ENCODE measurements at places on chromosomes 13 and 19.

GRCh38 chr19:1513499-1514294 lies 878 bp upstream of the ADAMTSL5 start:
- peak; percentile 44 for DNase-seq

DNA sequence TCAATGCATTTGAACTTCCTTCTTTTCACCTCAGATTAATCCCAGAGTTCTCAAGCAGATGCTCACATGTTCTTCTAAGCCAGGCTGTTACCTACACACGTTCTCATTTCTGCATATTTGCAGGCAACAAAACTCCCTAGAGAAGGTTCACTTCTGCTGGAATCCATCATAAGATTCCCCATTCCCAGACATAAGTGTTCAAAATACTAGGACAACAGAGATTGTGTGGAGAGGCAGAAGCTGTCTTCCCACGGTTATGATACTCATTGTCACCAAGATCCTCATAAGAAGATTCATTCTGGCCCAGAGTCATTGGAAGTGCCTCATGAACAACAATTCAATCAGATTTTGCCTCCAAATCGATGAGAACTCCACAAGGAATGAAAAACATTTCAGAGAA lies 931.6 kb upstream of the MIR17HG start:
- no peak for DNase-seq

- no peak for DNase-seq
Observed at GRCh38 chr13:111475488-111475887, 155.0 kb downstream of the TEX29 start.

GRCh38 chr13:31849206-31849605 lies 109.9 kb downstream of the RXFP2 start:
- no peak for DNase-seq

DNA sequence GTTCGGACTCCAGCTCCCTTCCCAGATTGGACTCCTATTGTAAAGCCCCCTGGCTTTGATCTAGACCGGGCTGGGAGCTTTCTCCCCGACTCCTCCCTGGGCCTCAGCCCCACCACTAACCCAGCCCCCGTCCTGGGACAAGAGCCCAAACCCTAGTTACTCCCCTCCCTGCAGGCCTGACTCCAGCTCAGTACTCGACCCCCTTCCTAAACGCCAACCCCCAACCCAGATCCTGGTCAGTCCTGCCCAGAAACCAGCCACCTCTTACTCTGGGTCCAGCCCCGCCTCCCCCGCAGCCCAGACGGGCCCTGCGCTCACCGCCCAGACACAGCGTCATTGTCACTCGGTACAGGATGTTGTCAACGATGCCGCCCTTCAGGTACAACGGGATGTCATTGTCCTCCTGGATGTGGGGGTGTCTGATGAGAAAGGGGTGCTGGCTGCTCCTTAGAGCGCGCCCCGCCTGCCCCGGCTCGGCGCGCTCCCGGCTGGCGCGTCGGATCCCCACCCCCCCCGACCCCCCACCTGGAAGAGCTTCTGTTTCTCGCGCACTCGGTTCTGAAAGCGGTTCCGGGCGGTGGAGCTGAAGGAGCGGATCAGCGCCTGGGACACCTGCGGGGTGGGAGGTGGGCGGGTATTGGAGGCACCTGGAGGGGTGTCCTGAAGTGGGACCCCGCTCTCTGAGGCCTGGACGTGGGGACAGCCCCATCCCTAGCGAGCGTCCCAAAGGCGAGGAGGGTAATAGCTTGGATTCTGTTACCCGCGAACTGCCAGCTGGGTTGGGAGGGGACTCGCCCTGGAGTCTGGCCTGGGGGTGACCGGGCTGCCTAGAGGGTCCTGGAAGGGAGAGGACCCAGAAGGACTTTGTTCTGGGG lies 866 bp downstream of the COX7A1 start:
- no peak for DNase-seq

- DNase-seq = no peak
Observed at GRCh38 chr19:42271861-42272534, 2.9 kb downstream of the CIC start.

DNA sequence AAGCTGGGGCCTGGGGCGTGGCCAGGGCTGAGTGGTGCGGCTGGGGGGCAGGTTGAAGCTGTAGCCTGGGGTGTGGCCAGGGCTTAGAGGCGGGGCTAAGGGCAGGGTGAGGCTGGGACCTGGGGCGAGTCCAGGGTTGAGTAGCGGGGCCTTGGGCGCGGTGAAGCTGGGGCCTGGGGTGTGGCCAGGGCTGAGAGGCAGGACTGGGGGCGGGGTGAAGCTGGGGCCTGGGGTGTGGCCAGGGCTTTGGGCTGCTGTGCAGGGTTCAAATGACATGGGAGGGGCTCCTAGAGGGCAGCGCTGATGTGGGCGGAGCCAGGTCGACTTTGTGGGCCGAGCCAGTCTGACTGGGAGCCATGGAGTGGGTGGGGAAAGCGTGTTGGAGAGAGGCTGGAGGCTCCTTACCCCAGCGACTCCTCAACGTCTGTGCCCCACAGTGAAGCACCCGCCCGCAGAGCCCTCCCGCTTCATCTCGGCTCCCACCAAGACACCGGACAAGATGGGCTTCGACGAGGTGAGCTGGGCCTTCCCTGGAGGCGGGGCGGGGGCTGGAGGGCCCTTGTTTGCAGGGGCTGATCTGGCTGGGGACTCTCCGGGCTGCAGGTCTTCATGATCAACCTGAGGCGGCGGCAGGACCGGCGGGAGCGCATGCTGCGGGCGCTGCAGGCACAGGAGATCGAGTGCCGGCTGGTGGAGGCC lies 21.5 kb downstream of the COLGALT1 start:
- DNase-seq = peak; percentile 33

DNA sequence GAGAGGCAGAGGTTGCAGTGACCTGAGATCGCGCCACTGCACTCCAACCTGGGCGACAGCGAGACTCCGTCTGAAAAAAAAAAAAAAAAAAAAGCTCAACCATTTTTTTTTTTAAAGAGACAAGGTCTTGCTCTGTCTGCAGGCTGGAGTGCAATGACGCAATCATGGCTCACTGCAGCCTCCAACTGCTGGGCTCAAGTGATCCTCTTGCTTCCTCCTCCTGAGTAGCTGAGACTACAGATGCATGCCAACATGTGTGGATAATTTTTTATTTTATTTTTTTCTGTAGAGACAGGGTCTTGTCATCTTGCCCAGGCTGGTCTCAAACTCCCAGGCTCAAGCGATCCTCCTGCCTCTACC lies 10.3 kb downstream of the EHD2 start:
- no peak for DNase-seq

DNA sequence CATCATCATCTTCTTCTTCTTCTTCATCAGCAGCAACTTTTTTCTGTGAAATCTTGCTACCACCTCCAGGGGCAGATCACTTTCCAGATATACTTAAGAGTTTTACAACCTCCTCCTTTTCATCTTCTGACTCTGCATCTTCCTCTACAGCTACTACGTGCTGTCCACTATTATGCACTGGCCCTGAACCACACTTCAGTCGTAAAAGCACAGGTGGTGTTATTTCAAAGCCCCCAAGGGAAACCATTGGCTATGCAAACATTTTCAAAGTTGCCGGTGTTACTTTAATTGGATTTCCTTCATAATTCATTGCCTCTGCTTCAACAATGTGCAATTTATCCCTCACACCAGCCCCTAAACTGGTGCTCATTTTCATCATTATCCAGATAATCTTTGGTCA lies 75.0 kb downstream of the POLR1D start:
- no peak for DNase-seq
